ENCODE measurements at places on chromosomes 3 and 15.

GRCh38 chr3:53503195-53503594, 8.8 kb downstream of the CACNA1D start:
- no peak for DNase-seq

DNA sequence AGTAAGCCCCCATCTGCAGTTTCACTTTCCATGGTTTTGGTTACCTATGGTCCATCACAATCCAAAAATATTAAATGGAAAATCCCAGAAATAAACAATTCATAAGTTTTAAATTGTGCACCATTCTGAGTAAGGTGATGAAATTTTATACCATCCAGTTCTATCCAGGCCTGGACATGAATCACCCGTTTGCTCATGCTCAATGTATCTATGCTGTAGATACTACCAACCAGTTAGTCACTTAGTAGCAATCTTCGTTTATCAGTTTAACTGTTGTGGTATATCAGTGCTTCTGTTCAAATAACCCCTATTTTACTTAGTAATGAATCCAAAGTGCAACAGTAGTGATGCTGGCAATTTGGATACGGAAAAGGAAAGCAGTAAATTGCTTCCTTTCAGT, 381.9 kb upstream of the AGTR1 start:
- DNase-seq: no peak

DNA sequence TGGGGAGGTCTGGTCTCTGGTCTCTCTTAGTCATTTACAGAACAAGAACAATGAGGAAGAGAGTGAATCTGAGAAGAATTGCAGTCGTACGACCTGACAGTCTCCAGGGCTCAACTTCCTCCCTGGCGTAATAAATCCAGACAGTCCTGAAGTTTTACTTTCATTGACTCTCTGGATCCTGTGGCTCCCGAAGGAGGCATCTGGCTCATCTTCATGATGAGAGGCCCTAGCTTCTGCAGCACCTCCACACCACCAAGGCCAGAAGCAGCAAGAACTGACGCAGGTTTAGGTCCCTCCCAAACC, 11.8 kb upstream of the CYFIP1 start:
- no peak for DNase-seq

- DNase-seq: no peak
Observed at GRCh38 chr3:60263191-60263590, 988.1 kb downstream of the FHIT start.

DNA sequence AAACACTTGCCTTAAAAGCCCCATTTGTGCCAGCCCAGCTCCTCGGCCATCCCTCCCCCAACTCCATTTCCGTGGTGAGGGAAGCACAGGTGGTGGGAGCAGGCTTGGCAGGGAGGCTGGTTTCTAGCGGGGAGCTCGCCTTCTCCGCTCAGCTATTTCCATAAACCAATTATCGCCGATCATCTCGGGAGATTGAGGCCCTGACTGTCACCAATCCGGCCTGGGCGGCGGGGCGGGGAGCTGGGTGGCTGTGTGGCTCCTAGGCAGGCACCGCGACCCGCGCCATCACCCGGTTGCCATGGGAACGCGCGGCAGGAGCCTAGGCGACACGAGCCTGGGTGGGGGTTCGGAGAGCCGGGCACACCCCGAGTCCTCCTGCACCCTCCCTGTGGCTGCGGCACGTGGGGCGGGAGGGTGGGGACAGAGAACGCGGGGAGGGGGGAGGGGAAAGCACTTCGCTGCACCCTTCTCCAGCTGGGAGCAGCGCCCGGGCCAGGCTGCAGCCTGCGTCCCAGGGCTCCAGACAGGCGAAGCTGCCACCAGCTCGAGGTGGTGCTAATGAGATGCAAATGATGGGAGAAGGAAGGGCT, 9.3 kb downstream of the CCDC33 start:
- peak; percentile 86 for DNase-seq

- no peak for DNase-seq
Observed at GRCh38 chr3:72847282-72847681, 963 bp downstream of the SHQ1 start.

- DNase-seq: no peak
Observed at GRCh38 chr15:88616240-88616639, 4.9 kb upstream of the AEN start.

DNA sequence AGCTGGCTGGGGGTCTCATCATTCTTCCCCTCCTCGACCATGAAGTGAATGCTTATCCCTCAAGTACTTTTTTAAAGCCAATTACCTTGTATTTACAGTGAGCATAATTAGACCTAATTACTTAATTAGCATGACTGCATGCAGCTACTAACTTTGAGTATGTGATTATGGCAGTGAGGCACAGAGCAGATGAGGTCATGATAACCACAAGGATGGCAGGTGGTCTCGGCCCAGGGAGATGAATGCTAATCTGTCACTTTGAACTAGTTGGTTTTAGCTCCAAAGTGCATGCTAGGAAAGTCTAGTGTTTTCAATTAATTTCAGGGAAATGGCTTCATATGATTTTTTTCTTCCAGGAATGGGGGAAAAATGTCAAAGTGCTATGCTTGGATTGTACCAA, 233.8 kb downstream of the NTRK3 start:
- DNase-seq: no peak

DNA sequence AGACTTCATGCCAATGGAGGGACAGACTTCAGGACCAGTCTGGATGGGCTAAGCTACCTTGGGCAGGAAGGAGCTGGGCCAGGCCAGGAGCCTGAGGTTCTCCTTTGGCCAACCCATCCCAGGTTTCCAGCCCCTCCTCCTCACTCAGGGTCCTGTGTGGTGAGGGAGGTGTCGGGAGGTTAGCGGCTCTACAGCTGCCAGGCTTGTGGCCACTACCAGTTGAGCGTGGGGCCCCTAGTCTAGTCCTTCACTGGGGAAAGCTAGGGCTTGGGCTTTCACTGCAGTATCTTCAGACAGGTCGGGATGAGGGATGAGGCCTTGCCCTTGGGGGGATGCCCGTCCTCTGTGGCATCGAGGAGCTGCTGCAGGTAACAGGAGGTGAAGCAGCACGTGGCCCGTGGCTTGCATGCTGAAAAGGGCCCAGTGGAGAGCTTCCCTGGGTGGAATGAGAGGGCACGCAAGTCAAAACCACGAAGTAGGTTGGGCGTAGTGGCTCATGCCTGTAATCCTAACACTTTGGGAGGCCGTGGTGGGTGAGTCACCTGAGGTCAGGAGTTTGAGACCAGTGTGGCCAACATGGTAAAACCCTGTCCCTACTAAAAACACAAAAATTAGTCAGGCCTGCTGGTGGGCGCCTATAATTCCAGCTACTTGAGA, 8.5 kb upstream of the FANCD2 start:
- DNase-seq: no peak

DNA sequence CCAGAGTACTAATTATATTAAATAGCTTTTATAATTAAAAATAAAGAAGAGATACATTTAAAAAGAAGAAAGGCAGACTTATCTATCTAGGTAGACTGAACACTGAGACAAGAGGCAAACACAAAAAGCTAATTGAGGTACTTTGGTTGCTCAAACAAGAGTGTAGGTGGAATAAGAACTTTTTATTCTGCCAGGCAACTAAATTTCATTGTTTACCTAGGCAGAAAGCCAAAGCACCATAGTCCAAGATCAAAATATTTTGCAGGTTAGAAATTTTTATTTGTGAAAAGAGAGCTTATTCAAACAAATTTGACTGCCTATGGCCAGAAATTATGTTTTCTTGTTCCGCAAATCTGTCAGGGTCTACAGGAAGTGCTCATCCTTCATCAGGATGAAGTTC, 499.6 kb upstream of the GBE1 start:
- DNase-seq: no peak

DNA sequence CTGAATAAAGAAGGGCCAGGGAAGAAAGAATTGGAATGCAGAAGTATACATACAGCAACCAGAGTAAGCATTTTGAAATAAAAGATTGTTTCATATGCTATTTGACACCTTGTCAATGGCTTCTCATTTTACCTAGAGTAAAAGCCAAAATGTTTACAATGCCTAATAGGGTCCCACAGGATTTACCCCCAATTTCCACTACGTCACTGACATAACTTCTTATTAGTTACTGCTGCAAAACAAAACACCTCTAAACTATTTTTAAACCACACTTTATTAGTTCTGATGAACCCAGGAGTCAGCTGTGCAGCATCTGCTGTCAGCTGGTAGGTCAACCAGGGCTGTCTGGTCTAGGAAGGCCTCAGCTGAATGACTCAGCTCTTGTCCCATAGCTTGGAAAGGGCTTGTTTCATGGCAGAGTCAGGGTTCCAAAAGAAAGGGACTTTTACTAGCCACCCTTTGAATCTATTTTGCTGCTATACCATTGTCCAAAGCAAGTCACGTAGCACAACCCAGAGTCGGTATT, 945.1 kb downstream of the EPHA3 start:
- no peak for DNase-seq

GRCh38 chr3:38360345-38360744, 13.8 kb downstream of the XYLB start:
- DNase-seq: no peak

DNA sequence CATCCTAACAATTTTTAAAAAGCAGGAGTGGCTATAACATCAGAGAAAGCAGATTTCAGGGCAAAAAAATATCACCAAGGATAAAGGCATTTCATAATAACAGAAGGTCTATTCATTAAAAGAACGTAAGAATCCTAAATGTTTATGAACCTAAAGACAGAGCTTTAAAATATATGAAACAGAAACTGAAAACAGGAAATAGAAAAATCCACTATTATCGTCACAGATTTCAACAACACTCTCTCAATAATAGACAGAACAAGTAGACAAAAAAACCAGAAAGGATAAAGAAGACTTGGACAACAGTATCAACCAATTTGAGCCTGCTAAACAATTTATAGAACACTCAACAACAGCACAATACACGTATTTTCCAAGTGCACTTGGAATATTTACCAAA, 71.4 kb downstream of the FBXL22 start:
- no peak for DNase-seq

DNA sequence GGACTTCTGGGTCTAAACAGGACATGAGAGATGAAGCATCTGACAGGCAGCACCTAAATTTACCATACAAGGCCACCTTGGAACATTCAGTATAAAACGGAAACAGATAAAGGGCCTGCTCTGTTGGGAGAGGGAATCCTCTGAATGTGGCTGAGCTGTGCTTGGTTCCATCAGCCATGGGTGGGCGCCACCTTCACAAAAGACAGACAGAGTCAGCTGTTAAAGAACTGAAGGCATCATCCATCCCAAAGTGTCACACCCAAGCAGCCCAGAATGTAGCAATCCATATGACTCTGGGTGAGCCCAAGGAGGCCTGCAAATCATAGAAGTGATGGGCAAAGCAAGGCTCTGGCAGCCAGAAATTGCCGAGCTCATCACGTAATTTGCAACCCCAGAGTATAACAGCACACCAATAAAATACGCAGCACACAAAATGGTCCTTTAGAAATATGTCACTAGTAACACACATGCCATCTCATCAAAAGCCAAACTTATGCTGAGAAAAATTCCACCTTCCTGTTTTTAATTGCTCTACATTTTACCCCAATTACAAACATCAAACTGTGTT, 24.8 kb upstream of the RBP1 start:
- peak; percentile 57 for DNase-seq

- DNase-seq: no peak
Observed at GRCh38 chr15:49083401-49084284, 37.4 kb upstream of the SECISBP2L start.

- no peak for DNase-seq
Observed at GRCh38 chr3:100029052-100029451, 85.2 kb downstream of the FILIP1L start.

DNA sequence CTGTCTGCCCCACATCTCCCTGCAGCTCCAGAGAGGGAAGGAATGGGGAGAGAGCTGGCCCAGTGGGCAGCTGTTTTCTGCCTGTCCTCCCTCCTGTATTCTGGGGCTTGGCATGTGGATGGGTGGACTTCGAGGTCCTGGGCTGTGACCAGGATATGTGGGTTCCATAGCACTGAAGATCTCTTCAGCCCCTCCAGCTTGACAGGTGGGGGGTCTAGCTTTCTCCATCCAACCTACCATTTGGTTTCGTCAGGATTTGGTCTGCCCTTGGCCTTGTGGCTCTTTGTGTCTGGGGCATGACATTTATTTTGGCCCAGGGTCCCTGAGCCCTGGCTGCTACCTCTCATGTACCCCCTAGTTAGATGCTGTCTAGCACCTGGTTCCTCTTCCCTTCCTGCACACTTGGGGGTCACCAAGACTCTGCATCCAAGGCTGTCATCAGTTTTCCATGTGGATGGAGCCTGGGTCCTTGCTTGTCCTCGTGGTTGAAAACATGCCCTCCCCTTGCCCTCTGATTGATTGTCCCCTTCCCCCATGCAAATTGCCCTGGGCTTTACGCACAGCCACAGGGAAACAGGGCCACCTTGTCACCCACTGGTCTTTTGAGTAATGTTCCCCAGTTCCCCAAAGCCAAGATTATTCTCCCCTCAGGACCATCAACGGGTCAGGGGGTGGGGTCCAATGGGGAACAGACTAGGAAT, 3.2 kb downstream of the EPHB3 start:
- no peak for DNase-seq

DNA sequence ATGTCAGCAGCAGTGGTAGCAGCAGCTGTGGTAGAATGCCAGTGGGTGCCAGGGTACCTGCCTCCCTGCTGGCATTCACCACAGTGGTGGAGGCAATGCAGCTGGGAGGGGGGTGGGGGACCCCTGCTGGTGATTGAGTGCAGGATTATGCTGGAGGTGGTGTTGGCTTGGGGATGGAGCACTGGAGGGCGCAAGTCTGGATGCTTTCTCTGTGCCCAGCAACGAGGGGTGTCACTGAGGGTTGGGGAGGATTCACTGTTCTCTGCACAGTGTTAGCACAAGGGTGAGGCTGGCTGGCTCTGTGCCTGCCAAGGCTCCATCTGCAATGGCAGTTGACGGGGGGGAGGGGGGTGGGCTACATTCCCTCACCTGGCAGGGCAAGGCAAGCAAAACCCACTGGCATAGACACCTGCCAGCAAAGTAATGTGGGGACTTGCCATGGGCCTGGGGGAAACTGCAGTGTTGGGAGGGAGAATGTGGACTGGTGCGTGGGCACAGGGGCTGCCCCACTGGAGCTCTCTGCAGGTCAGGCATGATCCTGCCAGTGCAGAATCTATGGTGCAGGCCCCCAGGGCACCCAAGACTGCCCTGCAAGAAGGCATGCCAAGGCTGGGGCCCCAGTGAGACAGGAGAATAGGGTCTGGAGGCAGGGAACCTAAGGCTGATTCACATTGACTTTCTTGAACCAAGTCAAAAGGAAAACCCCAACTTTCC, 64.3 kb downstream of the MINDY4B start:
- no peak for DNase-seq

DNA sequence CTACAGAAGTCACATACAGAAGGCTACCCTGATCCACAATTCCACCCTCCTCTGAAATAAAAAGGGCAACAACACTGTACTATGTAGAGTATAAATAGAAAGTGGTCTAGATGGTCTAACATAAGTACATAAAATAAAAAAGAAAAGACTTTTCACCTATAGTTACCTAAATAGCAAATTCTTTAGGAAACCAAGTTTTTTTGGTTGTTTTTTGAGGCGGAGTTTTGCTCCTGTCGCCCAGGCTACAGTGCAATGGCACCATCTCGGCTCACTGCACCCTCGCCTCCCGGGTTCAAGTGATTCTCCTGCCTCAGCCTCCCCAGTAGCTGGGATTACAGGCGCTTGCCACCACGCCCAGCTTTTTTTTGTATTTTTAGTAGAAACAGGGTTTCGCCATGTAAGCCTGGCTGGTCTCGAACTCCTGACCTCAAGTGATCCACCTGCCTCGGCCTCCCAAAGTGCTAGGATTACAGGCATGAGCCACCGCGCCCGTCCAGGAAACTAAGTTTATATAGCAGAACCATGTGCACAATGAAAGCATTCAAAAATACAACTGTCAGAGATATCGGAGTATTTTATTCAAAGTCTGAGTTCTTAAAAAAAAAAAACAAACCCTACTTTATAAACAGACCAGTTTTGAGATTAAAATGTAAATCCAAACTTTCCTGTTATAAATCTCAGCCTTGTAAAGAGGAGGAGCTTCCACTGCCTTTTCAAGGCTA, 1.7 kb downstream of the SIN3A start:
- no peak for DNase-seq

- no peak for DNase-seq
Observed at GRCh38 chr3:194518652-194519051, 31.9 kb upstream of the ATP13A3 start.
